Activated T-cell treated with anti-CD3 and anti-CD28 coated beads, Interleukin-2, amount 50 U/mL, for 72 hours (primary cell): ENCODE measurements at places on chromosomes 2 and 18. TPM values are rescaled to one million over a fixed set of nuclear protein-coding genes. Genes with fewer than 3 reads are reported as not detected.

Gene C2orf80
- not detected for total RNA-seq

Gene STARD6
- total RNA-seq = 0.23 TPM

Gene MATN3
- not detected for total RNA-seq

Gene SCYGR4
- not detected for total RNA-seq

Gene KCNG2
- not detected for total RNA-seq

Gene SPDYA
- 1.1 TPM for total RNA-seq

Gene CCDC68
- not detected for total RNA-seq
